A549 (cell line): ENCODE measurements at places on chromosomes 16 and 17. TPM values are rescaled to one million over a fixed set of nuclear protein-coding genes. Genes with fewer than 3 reads are reported as not detected.
A peak's percentile ranks its signal among the peaks of the same experiment; 100 is the strongest.

DNA sequence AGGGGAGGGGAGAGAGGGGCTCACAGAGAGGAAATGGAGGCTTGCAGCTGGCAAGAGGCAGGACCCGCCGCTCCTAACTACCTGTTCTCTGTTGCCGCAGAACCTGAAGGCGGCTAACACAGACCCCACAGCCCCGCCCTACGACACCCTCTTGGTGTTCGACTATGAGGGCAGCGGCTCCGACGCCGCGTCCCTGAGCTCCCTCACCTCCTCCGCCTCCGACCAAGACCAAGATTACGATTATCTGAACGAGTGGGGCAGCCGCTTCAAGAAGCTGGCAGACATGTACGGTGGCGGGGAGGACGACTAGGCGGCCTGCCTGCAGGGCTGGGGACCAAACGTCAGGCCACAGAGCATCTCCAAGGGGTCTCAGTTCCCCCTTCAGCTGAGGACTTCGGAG lies 39.0 kb upstream of the CDH1 start:
- no peak for DNase-seq

Gene C17orf100
- 2.4 to 3.1 TPM (median 2.6 TPM) in 3 replicates for polyA plus RNA-seq

- no peak for DNase-seq
Observed at GRCh38 chr16:20903116-20903898, 2.7 kb downstream of the LYRM1 start.

- peak; percentile 69 for DNase-seq
Observed at GRCh38 chr17:75785016-75785890, 647 bp downstream of the UNK start.

- no peak for DNase-seq
Observed at GRCh38 chr17:61454381-61455323, 2.4 kb downstream of the TBX4 start.

Gene ANKRD40CL
- polyA plus RNA-seq, result 0.13 TPM in 1 of 3 replicates, not detected in the others

Gene SAMD14
- polyA plus RNA-seq, result 0.42 to 0.75 TPM (median 0.74 TPM) in 3 replicates

Gene PRR29
- 0.67 to 1.2 TPM (median 0.68 TPM) in 3 replicates for polyA plus RNA-seq

Gene CDH16
- 0.24 to 0.25 TPM (median 0.25 TPM) in 3 replicates for polyA plus RNA-seq

DNA sequence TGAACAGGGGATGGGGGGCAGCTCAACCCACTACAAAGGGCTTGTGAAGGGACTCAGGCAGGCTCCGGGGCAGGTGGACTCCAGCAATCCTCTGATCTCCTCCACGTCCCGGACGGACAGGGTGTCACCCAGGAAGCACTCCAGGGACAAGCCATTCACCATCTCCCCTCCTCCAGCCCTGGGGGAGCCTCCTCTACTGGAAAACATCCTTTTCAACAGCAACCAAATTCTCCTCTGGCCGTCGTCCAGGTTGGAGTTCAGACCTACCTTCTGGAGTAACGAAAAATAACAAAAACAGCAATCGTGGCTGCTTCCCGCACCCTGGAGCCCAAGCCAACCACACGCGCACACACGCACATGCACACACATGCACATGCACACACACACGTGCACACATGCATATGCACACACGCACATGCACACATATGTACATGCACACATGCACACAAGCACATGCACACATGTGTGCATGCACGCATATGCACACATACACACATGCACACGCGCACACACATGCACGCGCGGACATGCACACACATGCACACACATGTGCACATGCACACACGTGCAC lies 8.9 kb upstream of the RBFOX3 start:
- DNase-seq, result no peak

Gene KATNIP
- 12.8 to 13.5 TPM (median 13.4 TPM) in 3 replicates for polyA plus RNA-seq

- peak; percentile 93 for DNase-seq
Observed at GRCh38 chr16:67198238-67198734, 645 bp upstream of the ELMO3 start.

- peak; percentile 53 for DNase-seq
Observed at GRCh38 chr16:89828199-89828869, at the start of gene SPIRE2. Gene SPIRE2, plus strand, starts transcription at chr16:89828475. Its CDS starts 76 bp downstream, at chr16:89828551.

DNA sequence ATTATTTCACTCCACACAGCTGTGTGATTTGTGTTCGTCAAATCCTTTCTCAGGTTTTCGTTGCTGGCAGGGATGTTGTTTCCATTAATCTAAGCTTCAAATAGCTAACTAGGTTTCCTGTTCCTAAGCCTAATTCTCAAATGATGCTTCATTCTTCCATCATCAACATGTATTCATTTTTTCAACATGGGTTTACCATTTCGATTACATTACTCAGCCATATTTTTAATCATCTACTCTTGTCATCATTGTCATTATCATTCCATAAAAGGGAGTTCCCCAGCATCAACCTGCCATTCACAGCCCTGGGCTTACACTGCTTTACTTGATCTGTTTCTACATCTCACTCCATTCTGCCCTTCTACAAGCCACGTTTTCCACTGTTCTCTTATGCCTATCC lies 33.3 kb upstream of the ANKFN1 start:
- DNase-seq, result no peak
